ENCODE measurements at places on chromosomes 12 and 14. TPM values are rescaled to one million over a fixed set of nuclear protein-coding genes. Genes with fewer than 3 reads are reported as not detected.

The SLC10A1 gene
- total RNA-seq: not detected

The GPR132 gene
- total RNA-seq: not detected

The LALBA gene
- total RNA-seq: not detected

The TAS2R8 gene
- total RNA-seq: not detected

DNA sequence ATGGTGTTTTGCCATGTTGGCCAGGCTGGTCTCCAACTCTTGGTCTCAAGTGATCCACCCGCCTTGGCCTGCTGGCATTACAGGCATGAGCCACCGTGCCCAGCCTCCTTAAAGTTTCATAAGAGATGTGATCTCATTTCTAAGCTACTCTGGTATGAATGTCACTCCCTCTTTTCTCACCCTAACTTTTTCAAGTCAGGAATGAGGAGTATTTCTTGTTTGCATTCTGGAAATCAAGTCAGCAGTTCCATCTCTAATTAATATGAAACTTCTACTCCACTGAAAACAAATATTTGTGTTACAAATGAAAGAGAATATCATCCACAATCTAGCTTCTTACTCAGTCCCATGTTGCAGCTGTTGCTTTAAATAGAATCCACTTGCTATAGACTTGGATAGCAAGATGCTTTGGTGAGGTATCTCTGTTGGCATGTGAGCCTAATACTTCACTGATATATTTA is 61.3 kb downstream of the ARF6 start:
- DNase-seq: no peak

Data from pulmonary artery endothelial cell (primary cell).